ENCODE measurements at places on chromosomes 1 and 21.

DNA sequence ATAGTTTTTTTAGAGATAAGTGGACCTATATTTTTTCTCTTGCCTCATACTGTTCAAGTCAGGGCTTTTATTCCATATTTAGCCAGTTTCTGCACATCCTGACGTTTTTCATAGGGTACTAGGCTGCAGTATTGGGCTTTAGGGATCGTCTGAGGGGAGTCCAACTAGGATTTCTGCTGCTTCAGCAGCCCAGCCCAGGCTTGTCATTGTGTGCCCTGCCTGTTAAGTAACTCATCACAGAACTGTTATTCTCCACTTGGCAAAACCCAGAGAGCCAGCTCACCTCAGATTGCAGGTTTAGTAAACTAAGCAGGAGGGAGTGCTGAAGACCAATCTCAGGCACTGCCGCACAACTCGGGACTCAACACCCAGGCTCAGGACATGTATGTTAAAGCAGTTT, 2.8 kb downstream of the GALNT2 start:
- DNase-seq: no peak

DNA sequence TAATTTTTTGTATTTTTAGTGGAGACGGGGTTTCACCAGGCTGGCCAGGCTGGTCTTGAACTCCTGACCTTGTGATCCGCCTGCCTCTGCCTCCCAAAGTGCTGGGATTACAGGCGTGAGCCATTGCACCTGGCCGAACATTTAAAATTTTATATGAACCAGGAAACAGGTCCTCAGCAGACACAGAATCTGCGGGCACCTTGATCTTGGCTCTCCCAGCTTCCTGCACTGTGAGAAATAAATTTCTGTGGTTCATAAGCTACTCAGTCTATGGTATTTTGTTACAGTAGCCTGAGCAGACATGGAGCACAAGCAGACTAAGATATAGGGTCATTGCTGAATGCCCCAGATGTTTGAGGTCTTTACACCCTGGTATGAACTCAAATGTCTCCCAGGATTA, 23.6 kb upstream of the CTH start:
- DNase-seq: no peak

- DNase-seq: no peak
These were observed 176.4 kb downstream of the RPS6KC1 start for GRCh38 chr1:213227458-213227857.

- no peak for DNase-seq
These were observed 40.3 kb downstream of the DMRTB1 start for GRCh38 chr1:53499257-53500203.

GRCh38 chr1:218476385-218476784, 131.2 kb downstream of the TGFB2 start:
- DNase-seq: no peak

GRCh38 chr1:234916840-234917239, 211.8 kb downstream of the TOMM20 start:
- DNase-seq: no peak

GRCh38 chr1:235659186-235659771, 9.7 kb upstream of the GNG4 start:
- no peak for DNase-seq

DNA sequence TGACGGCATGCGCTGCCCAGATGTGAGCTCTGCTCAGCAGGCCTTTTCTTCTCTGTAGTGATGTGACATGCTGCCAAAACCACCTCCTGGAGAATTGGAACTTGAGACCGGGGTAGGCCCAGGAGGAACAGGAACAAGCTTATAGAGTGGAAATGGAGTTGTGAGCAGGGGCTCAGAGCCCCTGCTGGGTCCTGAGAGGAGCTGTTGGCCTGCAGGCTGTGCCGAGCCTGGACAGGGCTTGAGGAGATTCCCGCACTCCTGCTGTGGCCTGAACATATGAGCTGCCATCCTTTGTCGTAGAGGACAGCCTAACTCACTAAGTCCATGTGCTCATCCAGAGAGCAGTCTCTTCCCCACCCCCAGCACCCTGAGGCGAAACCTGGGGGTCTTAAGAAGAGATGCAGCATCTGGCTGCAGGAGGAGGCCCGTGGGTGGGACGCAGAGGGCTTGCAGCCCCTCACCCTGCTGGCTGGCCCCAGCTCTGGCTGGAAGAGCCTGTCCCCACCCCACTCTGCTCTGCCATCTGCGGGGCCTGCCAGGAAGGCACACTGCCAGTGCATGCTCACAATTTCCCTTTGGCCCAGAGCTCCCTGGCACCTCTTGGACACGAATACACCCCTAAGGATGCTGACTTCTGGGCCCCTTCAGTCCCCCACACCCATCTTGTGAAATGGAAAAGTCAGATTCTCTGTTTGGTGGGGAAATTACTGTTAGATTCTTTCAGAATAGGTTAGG, 42.5 kb downstream of the PTPRF start:
- DNase-seq: no peak

DNA sequence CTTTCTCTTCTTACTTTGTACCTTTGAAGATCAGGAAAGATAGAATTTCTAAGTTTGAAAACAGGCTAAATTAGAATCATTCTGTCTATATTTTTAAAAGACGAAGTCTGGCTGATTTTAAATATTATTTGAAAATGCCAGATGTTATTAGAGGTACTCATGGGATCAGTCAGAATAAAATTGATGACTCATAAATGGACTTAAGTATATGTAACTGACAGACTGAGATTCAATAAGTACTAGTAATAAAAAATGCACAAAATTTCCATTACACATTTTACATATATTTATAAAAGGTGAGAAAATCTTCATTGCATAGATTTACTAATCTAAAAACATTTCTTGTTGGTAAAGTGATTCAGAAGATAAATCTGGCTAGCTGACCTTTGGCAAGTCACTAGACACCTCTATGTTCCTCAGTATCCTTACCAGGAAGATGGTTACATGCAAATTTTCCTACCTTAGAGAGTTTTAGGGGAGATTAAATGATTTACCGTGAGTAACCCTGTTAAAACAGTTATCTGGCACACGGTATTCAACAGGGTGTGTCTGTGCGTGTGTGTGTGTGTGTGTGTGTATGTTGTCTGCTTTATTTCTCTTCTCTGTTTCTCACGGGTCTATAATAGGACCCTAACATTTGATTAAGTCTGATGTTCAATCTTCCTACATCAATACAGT, 189.0 kb downstream of the RUNX1 start:
- no peak for DNase-seq

All from activated naive CD8-positive, alpha-beta T cell treated with anti-CD3 and anti-CD28 coated beads for 36 hours (primary cell).